ENCODE measurements at places on chromosomes 7 and 10.

DNA sequence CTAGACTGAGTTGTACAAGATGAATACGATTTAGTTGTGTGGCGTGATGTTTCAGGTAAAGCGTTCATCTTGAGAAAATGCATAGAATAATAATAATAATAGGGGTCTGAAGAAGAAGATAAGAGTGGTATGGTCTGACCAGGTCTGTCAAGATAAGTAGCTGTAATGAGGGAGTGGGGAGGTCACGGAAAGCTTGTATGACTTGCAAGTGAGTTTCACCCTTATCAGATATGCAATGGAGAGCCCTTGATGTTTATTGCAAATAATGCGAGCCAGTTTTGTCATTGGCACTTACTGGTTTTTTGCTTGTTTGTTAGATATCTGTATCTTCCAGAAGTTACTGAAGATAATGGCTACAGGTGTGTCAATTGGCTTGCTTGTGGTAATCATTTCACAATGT, 611.5 kb downstream of the CNTNAP2 start:
- DNase-seq: peak; percentile 55

DNA sequence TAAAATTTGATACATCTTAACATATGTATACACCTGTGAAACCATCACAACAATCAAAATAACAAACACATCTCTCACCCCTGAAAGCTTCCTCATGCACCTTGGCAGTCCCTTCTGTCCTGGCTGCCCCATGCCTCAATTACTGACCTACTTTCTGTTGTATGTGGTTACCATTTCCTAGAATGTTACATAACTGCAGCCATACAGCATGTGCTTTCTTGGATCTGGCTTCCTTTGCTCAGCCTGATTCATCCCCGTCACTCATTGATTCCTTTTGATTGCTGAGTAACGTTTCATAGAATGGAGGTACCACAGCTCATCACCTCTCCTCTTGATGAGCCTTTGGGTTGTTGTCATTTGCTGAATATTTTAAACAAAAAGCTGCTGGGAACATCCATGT, 165.3 kb downstream of the CELF2 start:
- DNase-seq: peak; percentile 58

GRCh38 chr7:28958235-28958979, at the start of gene TRIL:
TSS of gene TRIL (minus strand) at chr7:28958330. CDS start at chr7:28958046, 284 bp downstream.
- DNase-seq: peak; percentile 34

- DNase-seq: no peak
Measured at GRCh38 chr7:124202546-124202945, 169.7 kb upstream of the TMEM229A start.

GRCh38 chr10:61398366-61399129, 54.6 kb downstream of the TMEM26 start:
- no peak for DNase-seq

All from hematopoietic multipotent progenitor cell treated with erythropoietin and hydrocortisone succinate and interleukin-3 and kit ligand, for 4 days (in vitro differentiated cells).